ENCODE measurements at places on chromosomes 4 and X.

DNA sequence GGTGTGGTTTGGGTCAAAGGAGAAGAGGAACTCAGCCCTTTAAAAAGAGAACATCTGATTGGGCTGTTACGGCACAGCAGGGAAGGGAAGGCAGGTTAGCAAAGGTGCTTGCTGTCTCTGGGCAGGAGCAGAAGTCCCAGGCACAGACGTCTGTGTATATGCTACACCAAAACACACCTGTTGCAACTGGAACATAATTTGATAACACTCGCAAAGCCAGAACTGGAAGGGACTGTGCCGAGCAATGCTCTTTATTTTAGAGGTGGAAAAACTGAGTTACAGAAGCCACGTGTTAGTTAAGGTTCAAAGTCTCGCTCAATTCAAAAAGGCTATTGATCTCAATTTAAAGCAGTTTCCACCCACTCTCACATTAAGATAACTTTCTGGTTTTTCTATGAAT is 2.2 kb upstream of the FAM114A1 start:
- H3K27me3 ChIP-seq, result no peaks in the 10 kb centered on the region
- H3K36me3 ChIP-seq, result no peaks in the 10 kb centered on the region
- DNase-seq, result no peak
- no peak overlapping the region for H3K27ac ChIP-seq
- no peak overlapping the region for H3K4me3 ChIP-seq

- H3K27me3 ChIP-seq, result no peaks in the 10 kb centered on the region
- H3K36me3 ChIP-seq, result no peaks in the 10 kb centered on the region
- H3K4me3 ChIP-seq, result no peak overlapping the region
- no peaks in the 10 kb centered on the region for H3K4me1 ChIP-seq
These were observed 105.4 kb upstream of the SLC7A11 start for GRCh38 chr4:138347561-138347960.

DNA sequence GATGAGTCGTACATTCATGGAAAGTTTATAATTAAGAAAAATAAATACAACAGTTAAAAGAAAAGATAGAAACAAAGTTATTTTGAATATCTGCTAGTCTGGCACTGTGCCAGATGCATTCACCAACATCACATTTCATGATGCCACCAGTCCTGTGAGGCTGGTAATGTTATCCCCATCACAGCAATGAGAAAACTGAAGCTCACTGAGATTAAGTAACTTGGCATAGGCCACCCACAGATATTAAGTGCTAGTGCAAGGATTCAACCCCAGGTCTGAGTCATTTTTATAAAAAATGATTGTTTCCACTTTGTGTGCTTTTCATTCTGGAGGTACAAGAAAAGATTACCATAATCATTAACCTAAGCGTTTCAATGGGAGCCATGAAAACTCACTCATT is 65.0 kb upstream of the IL15 start:
- no peak overlapping the region for H3K27ac ChIP-seq
- H3K4me1 ChIP-seq, result no peaks in the 10 kb centered on the region
- DNase-seq, result no peak
- no peak overlapping the region for H3K4me3 ChIP-seq
- H3K36me3 ChIP-seq, result no peaks in the 10 kb centered on the region

DNA sequence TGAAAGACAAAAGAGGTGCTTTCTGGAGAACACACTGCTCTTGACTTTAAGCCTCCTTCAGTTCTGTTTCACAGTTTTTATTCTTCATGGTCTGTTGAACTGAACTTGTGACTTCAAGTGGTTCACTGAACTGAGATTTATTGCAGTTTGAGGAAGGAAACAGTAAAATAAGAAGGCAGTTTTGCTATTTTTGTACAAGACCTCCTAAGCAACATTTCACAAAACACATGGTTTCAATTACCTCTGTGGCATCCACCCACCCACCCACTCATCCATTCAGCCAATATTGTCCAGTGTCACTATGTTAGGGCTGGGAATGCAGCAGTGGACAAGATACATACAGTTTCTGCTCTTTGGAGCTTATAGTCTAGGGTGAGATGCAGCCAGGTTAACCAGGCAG is 131.3 kb downstream of the IL1RAPL2 start:
- no peak overlapping the region for H3K4me3 ChIP-seq
- no peaks in the 10 kb centered on the region for H3K27me3 ChIP-seq
- DNase-seq, result no peak
- no peaks in the 10 kb centered on the region for H3K36me3 ChIP-seq

DNA sequence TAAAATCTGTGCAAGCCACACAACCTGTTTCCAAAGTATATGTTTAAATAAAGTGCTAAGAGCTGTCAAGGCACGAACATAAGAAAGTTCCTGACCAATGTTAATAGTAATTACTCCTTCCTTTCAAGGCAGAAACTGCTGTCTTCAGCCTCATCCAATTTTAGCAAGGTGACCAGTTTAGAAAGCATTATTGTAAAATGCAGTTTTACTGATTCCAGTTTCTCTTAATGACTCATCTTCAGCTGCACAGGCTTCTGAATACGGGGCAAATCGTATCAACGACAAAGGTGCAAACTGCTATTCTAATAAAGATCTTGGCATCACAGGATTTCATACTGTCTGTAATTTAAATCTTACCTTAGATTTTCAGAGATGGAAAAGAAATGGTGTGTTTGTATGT is 87.5 kb downstream of the PPP3CA start:
- no peak overlapping the region for H3K27ac ChIP-seq
- H3K4me3 ChIP-seq, result no peak overlapping the region
- H3K27me3 ChIP-seq, result no peaks in the 10 kb centered on the region
- no peak for DNase-seq
- H3K4me1 ChIP-seq, result no peaks in the 10 kb centered on the region

DNA sequence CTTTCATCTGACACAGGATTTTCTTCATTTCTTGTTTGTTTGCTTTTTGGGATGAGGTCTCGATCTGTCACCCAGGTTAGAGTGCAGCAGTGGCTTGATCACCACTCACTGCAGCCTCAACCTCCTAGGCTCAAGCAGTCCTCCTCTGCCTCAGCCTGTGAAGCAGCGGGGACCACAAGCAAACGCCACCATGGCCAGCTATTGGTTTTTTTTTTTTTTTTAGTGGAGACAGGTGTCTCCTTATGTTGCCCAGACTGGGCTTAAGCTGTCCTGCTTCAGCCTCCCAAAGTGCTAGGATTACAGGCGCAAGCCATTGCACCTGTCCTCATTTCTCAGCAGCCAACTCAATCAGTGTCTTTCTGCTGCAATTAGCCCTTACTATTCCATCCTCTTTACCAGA is 10.3 kb downstream of the SPRY1 start:
- H3K4me3 ChIP-seq, result no peak overlapping the region
- no peaks in the 10 kb centered on the region for H3K27me3 ChIP-seq
- no peak overlapping the region for H3K27ac ChIP-seq

GRCh38 chr4:182853731-182854330 is 63.4 kb downstream of the DCTD start:
- DNase-seq, result no peak
- no peaks in the 10 kb centered on the region for H3K4me1 ChIP-seq
- H3K27me3 ChIP-seq, result no peaks in the 10 kb centered on the region
- no peak overlapping the region for H3K27ac ChIP-seq
- H3K36me3 ChIP-seq, result no peaks in the 10 kb centered on the region

- H3K36me3 ChIP-seq, result no peaks in the 10 kb centered on the region
- H3K4me1 ChIP-seq, result no peaks in the 10 kb centered on the region
- DNase-seq, result no peak
- H3K27me3 ChIP-seq, result no peaks in the 10 kb centered on the region
- H3K27ac ChIP-seq, result no peak overlapping the region
These were observed 254.6 kb downstream of the STIM2 start for GRCh38 chr4:27115221-27115620.

DNA sequence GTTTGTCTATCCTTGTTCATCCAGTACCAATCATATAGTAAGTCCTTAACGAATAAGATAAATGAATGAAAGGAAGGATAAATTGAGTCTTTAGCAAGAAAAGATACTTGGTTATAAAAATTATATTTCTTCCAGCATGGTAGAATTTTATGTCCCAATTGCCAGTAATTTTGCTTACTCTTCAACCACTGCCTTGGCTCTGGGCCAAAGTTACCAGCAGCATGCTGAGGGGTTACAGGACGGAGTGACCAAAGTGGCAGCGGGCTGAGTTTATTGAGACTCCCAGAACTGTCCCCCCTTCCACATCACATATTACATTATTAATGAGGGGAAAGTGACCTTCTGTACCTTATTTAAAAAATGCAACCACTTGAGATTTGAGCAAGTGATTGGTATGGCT is 121.7 kb downstream of the RASGEF1B start:
- H3K27ac ChIP-seq, result no peak overlapping the region
- H3K36me3 ChIP-seq, result no peaks in the 10 kb centered on the region
- no peak overlapping the region for H3K4me3 ChIP-seq
- DNase-seq, result no peak
- H3K27me3 ChIP-seq, result no peaks in the 10 kb centered on the region

- no peak overlapping the region for H3K4me3 ChIP-seq
- no peaks in the 10 kb centered on the region for H3K27me3 ChIP-seq
- H3K27ac ChIP-seq, result no peak overlapping the region
- DNase-seq, result no peak
- no peaks in the 10 kb centered on the region for H3K36me3 ChIP-seq
These were observed 124.3 kb upstream of the AADAT start for GRCh38 chr4:170214101-170214500.

DNA sequence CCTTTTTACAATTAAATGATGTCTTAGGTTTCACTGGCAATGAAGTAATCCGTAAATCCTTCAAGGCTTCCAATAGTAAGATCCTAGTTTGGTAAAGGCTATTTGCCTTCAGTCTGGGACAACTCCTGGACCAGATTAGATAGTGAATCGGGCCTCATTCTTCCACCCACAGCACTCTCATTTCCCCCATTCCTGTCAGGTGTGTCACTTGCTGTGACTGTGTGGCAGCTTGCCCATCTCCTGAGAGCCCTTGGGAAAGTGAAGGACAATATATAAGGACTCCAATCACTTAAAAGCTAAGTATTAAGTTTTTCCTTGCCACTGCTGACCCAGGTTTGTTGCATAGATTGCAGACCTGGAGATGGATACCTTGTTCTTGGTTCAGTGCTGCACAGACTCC is 3.3 kb upstream of the GASK1B start:
- peaks cover 8% of the 10 kb centered on the region for H3K4me1 ChIP-seq
- DNase-seq, result no peak

DNA sequence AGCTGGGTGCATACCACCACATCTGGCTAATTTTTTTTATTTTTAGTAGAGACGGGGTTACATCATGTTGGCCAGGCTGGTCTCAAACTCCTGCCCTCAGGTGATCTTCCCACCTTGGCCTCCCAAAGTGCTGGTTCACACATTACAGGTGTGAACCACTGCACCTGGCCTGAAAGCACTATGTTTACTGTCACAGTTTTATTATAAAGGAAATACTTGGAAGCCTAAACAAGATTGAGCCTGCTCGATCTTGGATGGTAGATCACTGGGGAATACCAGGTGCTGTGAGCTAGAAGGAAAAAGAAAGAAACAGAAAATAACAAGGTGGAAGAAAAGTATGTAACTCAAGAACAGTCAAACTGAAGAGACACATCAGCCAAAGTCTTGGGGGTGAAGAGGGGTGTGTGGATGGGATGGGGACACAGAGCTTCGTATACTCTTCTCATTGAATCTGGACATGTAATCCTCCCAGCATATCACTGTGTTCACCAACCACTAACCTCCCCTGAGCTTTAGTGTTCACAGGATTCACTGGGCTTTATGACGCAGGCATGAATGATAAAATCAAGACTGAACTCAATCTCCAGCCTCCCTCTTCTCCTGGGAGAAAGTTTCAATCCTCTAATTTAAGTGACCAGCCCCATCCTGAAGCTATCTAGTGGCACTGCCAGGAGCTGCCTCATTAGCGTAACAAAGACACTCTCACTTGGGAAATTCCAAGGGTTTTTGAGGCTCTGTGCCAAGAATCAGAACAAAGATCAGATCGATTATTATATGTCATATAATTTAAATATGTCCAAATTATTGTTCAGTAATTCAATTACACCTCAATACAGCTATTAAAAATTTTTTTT is 40.9 kb downstream of the PDS5A start:
- H3K4me3 ChIP-seq, result no peak overlapping the region
- H3K27ac ChIP-seq, result no peak overlapping the region
- no peaks in the 10 kb centered on the region for H3K36me3 ChIP-seq

GRCh38 chr4:173187732-173188131 is 19.1 kb downstream of the GALNT7 start:
- H3K4me3 ChIP-seq, result no peak overlapping the region
- H3K27ac ChIP-seq, result no peak overlapping the region
- peaks cover 7% of the 10 kb centered on the region for H3K4me1 ChIP-seq
- no peaks in the 10 kb centered on the region for H3K36me3 ChIP-seq

DNA sequence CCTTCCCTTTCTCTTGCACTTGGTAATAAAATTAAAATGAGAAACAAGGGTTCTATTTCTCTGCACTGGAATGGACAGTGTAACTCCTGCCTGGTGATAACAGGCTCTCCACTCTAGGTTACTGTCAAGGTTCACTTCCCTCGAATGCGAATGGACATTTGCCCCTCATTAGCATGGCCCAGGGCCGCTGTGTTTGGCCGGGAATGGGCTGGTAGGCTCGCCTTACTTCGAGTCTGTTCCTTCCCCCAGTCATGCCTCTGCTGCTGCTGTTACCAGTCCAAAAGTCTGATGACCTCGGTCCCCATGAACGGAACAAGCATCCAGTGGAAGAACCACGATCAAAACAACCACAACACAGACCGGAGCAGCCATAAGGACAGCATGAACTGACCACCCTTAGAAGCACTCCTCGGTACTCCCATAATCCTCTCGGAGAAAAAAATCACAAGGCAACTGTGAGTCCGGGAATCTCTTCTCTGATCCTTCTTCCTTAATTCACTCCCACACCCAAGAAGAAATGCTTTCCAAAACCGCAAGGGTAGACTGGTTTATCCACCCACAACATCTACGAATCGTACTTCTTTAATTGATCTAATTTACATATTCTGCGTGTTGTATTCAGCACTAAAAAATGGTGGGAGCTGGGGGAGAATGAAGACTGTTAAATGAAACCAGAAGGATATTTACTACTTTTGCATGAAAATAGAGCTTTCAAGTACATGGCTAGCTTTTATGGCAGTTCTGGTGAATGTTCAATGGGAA is 61.5 kb downstream of the EDNRA start:
- no peak overlapping the region for H3K4me3 ChIP-seq
- peaks cover 7% of the 10 kb centered on the region for H3K4me1 ChIP-seq
- DNase-seq, result no peak
- no peaks in the 10 kb centered on the region for H3K27me3 ChIP-seq
- H3K36me3 ChIP-seq, result no peaks in the 10 kb centered on the region

DNA sequence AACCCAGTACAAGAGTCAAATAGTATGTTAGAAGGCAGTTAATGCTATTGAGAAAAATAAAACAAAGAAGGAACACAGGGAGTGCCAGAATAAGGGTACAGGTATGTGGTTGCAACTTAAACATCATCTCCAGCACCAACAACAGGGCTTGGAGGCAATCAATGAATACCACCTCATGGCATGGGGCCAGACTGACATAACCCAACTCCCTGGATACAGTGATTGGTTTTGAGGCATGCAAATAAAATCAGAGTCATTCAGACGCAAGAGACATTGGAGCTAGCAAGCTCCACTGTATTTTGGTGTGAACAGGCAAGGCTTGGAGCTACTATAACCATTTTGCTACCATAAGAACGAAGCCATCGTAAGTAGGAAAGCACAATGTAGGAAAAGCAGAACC is 56.7 kb downstream of the PPP3CA start:
- peaks cover 22% of the 10 kb centered on the region for H3K4me1 ChIP-seq
- no peak for DNase-seq
- no peak overlapping the region for H3K4me3 ChIP-seq
- H3K27ac ChIP-seq, result no peak overlapping the region

GRCh38 chrX:97065973-97066372 is 182.3 kb downstream of the RPA4 start:
- H3K4me1 ChIP-seq, result no peaks in the 10 kb centered on the region
- no peak for DNase-seq
- H3K36me3 ChIP-seq, result no peaks in the 10 kb centered on the region
- no peak overlapping the region for H3K27ac ChIP-seq
- H3K27me3 ChIP-seq, result no peaks in the 10 kb centered on the region

All from ascending aorta (tissue), 2 donors.